ENCODE measurements at places on chromosomes 6 and 20.

GRCh38 chr6:28816909-28817807, 106.6 kb downstream of the TRIM27 start:
- H3K4me1 ChIP-seq: peaks cover 12% of the 10 kb centered on the region
- H3K36me3 ChIP-seq: peaks cover 12% of the 10 kb centered on the region
- DNase-seq: no peak
- H3K4me3 ChIP-seq: no peak overlapping the region
- H3K27ac ChIP-seq: no peak overlapping the region

- H3K4me3 ChIP-seq: no peak overlapping the region
- no peak for DNase-seq
- H3K36me3 ChIP-seq: no peaks in the 10 kb centered on the region
- no peaks in the 10 kb centered on the region for H3K4me1 ChIP-seq
- H3K27ac ChIP-seq: no peak overlapping the region
These were observed 162.0 kb upstream of the STMND1 start for GRCh38 chr6:16939839-16940238.

- H3K36me3 ChIP-seq: no peaks in the 10 kb centered on the region
- no peak overlapping the region for H3K27ac ChIP-seq
- no peak for DNase-seq
- no peaks in the 10 kb centered on the region for H3K4me1 ChIP-seq
These were observed 136.0 kb downstream of the FNDC1 start for GRCh38 chr6:159305159-159305558.

GRCh38 chr6:83231146-83231545, 38.0 kb downstream of the RWDD2A start:
- no peak overlapping the region for H3K27ac ChIP-seq
- no peak for DNase-seq
- no peaks in the 10 kb centered on the region for H3K4me1 ChIP-seq

GRCh38 chr6:52540286-52540902, 36.5 kb downstream of the TRAM2 start:
- peaks cover 3% of the 10 kb centered on the region for H3K36me3 ChIP-seq
- no peak overlapping the region for H3K4me3 ChIP-seq
- H3K4me1 ChIP-seq: peaks cover 44% of the 10 kb centered on the region
- H3K27me3 ChIP-seq: no peaks in the 10 kb centered on the region
- no peak for DNase-seq

GRCh38 chr6:134316733-134317431, 1.0 kb downstream of the SGK1 start:
- no peaks in the 10 kb centered on the region for H3K36me3 ChIP-seq
- no peak overlapping the region for H3K27ac ChIP-seq
- peaks cover 19% of the 10 kb centered on the region for H3K4me1 ChIP-seq

GRCh38 chr6:2745246-2745645, 5.5 kb downstream of the MYLK4 start:
- no peak overlapping the region for H3K4me3 ChIP-seq
- H3K27me3 ChIP-seq: peaks cover 32% of the 10 kb centered on the region
- H3K36me3 ChIP-seq: no peaks in the 10 kb centered on the region
- peaks cover 6% of the 10 kb centered on the region for H3K4me1 ChIP-seq
- no peak overlapping the region for H3K27ac ChIP-seq

DNA sequence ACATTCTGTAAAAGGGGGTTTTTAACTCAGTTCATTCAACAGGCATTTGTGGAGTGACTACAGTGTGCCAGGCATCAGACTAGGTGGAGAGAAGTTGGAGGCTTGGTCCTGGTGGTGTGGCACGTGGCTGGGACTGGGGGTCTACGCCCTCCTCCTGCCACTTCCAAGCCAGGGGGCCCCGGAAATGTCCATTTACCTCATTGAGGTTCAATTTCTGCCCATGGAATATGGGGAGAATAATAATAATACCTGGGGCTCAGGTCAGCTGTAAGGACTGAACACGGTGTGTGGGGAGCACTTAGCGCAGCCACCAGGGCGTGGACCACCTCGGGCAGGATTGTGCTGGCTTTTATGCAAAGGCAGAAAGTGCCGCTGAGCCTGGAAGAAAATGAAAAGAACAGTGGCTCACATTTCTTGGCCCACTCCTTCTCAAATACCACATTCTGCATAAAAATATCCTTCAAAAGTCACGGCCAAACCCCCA, 229.4 kb downstream of the ANKRD60 start:
- H3K4me3 ChIP-seq: no peak overlapping the region
- no peak for DNase-seq
- H3K27me3 ChIP-seq: peaks cover 18% of the 10 kb centered on the region
- H3K4me1 ChIP-seq: no peaks in the 10 kb centered on the region

DNA sequence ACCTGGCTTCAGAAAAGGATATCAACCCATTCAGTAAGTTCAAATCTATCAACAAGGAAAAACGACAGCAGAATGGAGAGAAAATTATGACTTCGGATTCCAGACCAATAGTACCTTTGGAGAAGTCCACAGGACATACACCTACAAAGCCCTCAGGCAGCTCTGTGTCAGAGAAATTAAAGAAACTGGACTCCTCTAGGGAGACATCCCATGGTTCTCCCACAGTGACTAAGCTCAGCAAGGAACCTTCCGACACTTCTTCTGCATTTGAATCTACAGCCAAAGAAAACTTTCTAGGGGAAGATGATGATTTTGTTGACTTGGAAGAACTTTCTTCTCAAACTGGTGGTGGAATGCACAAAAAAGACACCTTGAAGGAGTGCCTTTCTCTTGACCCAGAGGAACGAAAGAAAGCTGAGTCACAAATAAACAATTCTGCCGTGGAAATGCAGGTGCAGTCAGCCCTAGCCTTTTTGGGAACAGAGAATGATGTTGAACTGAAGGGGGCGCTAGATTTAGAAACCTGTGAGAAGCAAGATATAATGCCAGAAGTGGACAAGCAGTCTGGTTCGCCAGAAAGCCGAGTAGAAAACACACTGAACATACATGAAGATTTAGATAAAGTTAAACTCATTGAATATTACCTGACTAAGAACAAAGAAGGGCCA, 67.4 kb upstream of the HINT3 start:
- DNase-seq: no peak
- H3K4me3 ChIP-seq: no peak overlapping the region
- H3K4me1 ChIP-seq: no peaks in the 10 kb centered on the region

- no peaks in the 10 kb centered on the region for H3K4me1 ChIP-seq
- no peak for DNase-seq
- peaks cover 21% of the 10 kb centered on the region for H3K27me3 ChIP-seq
- no peaks in the 10 kb centered on the region for H3K36me3 ChIP-seq
- H3K4me3 ChIP-seq: no peak overlapping the region
These were observed 118.2 kb downstream of the RPS12 start for GRCh38 chr6:132932588-132932987.

GRCh38 chr20:32743237-32744112, at the start of gene COMMD7:
TSS of gene COMMD7 (minus strand) at chr20:32743467. CDS start at chr20:32743391, 76 bp downstream.
- peaks cover 7% of the 10 kb centered on the region for H3K36me3 ChIP-seq
- H3K27me3 ChIP-seq: no peaks in the 10 kb centered on the region
- H3K4me3 ChIP-seq: peak within 1 kb of the TSS; percentile 97
- H3K27ac ChIP-seq: peak within 1 kb of the TSS; percentile 99

- DNase-seq: no peak
- H3K4me3 ChIP-seq: no peak overlapping the region
- peaks cover 2% of the 10 kb centered on the region for H3K4me1 ChIP-seq
- no peak overlapping the region for H3K27ac ChIP-seq
- H3K27me3 ChIP-seq: peaks cover 9% of the 10 kb centered on the region
These were observed 203.7 kb downstream of the NFATC2 start for GRCh38 chr20:51338692-51339440.

DNA sequence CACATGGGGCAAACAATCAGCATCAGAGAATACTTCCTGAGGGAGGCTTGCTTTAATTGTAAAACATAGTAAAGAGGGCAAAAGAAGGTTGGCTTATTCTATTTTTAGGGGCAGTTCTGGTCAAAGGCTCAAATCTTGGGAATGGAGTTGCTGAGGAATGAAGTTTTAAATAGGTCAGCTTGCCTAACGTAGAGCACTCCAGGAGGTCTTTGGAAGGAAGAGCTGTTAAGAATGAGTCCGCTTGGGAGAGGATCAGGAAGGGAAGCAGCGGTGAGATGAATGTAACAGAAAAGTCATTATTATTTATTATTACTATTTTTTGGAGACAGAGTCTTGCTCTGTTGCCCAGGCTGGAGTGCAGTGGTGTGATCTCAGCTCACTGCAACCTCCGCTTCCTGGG, 108.7 kb downstream of the ZFAND3 start:
- no peak overlapping the region for H3K4me3 ChIP-seq
- H3K4me1 ChIP-seq: peaks cover 8% of the 10 kb centered on the region
- no peaks in the 10 kb centered on the region for H3K27me3 ChIP-seq
- H3K27ac ChIP-seq: no peak overlapping the region
- no peak for DNase-seq

- H3K4me1 ChIP-seq: no peaks in the 10 kb centered on the region
- H3K4me3 ChIP-seq: no peak overlapping the region
- H3K27me3 ChIP-seq: peaks cover 6% of the 10 kb centered on the region
- H3K27ac ChIP-seq: no peak overlapping the region
- DNase-seq: no peak
These were observed 41.4 kb upstream of the ANGPT4 start for GRCh38 chr20:957544-957943.

DNA sequence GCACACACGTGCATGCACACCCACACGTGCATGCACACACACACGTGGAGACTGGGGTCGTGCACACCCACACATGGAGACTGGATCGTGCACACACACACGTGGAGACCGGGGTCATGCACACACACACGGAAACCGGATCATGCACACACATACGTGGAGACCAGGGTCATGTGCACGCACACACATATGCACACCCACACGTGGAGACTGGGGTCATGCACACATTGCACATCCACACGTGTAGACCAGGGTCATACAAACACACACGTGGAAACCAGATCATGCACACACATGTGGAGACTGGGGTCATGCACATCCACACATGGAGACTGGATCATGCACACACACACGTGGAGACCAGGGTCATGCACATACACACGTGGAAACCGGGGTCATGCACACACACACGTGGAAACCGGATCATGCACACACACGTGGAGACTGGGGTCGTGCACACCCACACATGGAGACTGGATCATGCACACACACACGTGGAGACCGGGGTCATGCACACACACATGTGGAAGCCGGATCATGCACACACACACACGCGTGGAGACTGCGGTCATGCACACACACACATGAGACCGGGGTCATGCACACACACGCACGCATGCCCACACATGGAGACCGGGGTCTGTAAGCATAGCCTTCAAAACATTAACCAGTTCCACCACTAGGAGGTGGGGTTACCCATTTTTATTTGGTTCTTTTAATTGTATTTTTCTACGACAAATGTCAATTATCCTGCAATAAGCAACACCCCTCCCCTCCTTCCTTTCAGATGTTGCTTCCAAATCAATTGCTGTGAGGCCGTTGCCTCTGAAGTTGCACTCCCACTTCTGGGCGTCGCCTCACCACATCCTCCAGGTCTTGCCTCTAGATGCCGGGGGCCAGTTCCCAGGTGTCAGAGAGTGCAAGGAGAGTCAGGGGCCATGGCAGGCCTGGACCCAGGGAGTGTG, 95.8 kb downstream of the TMEM242 start:
- H3K27ac ChIP-seq: no peak overlapping the region
- peak; percentile 31 for DNase-seq
- peaks cover 10% of the 10 kb centered on the region for H3K27me3 ChIP-seq
- H3K4me1 ChIP-seq: peaks cover 33% of the 10 kb centered on the region
- H3K36me3 ChIP-seq: no peaks in the 10 kb centered on the region

All from activated T-helper 2 cell treated with anti-CD3 and anti-CD28 coated beads, Interferon-gamma antibody, Interleukin-2, Interleukin-4, amounts not matched to agents 10 μg/mL and 5 μg/mL and 100 μg/mL, durations not matched to agents 14 hours and 24 hours and 36 hours (primary cell).